ENCODE measurements at places on chromosomes 7 and 10.

DNA sequence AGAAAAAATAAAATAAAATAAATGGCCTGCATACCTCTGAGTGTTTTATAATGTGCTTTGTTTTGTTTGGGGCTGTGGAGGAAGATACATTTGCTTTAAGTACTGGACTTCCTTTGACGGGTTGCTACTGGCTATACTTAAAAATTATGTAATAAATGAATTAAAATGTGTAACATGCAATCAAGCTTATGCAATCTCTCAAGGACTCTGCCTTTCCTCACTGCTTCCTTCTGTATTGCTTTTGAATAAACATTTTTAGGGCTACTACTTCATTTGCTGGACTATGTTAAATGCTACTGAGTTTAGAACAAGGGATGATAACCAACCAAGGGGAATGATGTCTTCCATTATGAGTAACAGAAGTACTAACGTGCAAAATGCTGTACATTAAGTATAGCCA is 91.6 kb downstream of the ETV1 start:
- DNase-seq, result no peak
- H3K27ac ChIP-seq, result no peak overlapping the region
- H3K4me1 ChIP-seq, result no peaks in the 10 kb centered on the region
- H3K27me3 ChIP-seq, result no peaks in the 10 kb centered on the region
- H3K4me3 ChIP-seq, result no peak overlapping the region

DNA sequence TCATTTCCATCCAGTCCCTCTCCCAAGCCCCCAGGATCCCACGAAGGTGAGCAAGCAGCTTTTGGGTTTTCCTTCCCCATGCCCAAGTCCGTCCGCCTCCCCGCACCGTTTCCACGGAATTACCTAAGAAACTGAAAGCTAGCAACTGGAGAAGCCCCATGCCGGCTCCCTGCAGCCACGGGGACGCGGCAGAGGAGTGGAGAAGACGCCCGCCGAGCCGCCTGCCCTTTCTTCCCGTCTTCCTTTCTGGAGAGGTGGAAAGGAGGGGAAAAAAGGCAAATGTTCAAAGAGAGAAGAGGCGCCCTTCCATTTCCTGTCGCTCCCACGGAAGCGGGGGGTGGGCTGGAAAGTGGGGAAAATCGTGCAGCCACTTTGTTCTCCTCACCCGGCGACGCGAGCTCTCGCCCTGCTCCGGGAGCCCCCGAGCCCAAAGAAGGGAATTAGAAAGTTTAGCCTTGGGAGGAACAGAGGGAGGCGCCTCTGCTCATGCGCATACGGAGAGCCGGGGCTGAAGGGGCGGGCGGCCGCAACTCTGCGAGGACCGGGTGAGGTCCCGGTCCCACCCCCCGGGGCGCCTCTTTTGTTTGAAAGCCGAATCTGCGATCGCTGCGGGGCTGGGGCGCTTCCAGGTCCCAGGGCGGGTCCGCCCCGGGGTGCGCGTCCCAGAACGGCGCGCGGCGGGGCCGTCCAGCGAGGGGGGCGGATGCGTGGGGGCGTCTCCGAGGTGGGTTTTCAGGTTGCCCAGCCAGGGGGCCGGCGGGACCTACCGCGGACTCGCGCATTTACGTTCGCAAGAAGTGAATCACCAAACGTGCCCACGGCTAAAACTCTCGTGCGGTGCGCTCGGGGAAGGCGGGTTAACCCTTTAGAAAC is at the start of gene LAMB1:
Gene LAMB1 (minus strand): TSS at position 436 of the 873 bp plus-strand sequence. CDS start 276 bp downstream, at position 160.
- peak within 1 kb of the TSS; percentile 79 for H3K27ac ChIP-seq
- no peaks in the 10 kb centered on the region for H3K4me1 ChIP-seq
- no peaks in the 10 kb centered on the region for H3K27me3 ChIP-seq
- peaks cover 2% of the 10 kb centered on the region for H3K36me3 ChIP-seq
- peak; percentile 78 for DNase-seq
- peak within 1 kb of the TSS; percentile 71 for H3K4me3 ChIP-seq

DNA sequence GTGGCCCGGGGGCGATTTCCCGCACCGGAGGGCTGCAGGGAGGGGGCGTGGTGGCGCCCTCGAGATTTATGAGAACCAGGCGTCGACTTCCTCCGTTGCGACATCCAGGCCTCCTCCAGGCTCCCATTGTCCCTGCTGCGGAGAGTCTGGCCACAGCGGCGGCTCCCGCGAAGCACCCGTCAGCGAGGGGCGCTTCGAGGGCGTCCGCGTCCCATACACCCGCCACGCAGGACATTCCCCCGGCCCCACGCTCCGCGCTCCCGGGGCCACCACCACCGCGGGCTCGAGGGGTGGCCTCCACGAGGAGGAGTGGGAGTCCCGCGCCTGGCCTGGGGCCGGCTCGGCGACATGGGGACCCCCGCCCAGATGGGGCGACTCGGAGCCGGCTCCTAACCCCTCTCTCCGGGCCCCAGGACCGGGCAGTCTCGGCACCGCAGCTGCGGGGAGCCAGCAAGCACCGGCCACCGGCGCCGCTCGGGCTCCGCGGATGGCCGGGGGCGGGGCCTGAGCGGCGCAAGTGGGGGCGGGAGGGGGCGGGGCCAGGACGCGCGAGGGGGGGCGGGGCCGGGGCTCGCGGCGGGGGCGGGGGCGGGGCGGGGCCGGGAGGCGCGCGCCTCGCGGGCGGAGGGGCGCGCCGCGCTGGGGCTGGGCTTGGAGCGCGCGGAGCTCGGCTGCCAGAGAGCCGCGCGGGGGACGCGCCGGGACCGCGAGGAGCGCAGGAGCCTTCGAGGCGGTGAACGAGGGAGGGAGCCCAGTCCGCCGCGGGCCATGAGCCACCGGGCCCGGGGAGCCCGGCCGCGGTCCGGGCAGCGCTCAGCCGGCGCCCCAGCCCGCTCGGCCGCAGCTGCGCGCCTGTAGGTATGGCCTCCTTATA is at the start of gene SH2B2:
Gene SH2B2 (plus strand): TSS at position 632 of the 874 bp plus-strand sequence. CDS start 13,683 bp downstream, outside the sequence.
- H3K4me3 ChIP-seq, result peak within 1 kb of the TSS; percentile 79
- peak within 1 kb of the TSS; percentile 83 for H3K27ac ChIP-seq

DNA sequence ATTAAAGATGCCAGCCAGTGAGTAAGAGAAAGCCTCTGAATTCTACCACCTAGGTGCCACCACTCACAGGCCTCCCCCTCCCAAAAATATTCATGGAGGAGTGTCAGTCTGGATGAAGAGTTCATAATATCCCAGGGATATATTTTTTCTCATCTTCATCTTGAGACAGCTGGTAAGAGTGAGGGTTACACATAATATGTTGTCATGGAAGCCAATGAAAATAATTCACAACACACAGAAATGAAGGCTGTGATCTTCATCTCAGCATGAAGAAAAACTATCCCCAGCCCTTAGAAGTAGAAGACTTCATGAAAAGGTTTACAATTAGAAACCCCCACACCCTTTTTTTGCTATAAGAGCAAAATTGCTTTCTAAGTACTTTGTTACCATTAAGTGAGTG is 175.6 kb downstream of the DNAH11 start:
- H3K27me3 ChIP-seq, result no peaks in the 10 kb centered on the region
- H3K36me3 ChIP-seq, result no peaks in the 10 kb centered on the region
- no peak overlapping the region for H3K4me3 ChIP-seq
- no peaks in the 10 kb centered on the region for H3K4me1 ChIP-seq
- no peak overlapping the region for H3K27ac ChIP-seq

GRCh38 chr7:129835569-129835968 is 117.2 kb downstream of the UBE2H start:
- H3K4me3 ChIP-seq, result no peak overlapping the region
- H3K4me1 ChIP-seq, result peaks cover 26% of the 10 kb centered on the region
- H3K27ac ChIP-seq, result peak overlapping the region; percentile 59
- no peaks in the 10 kb centered on the region for H3K27me3 ChIP-seq
- peaks cover 36% of the 10 kb centered on the region for H3K36me3 ChIP-seq
- no peak for DNase-seq

DNA sequence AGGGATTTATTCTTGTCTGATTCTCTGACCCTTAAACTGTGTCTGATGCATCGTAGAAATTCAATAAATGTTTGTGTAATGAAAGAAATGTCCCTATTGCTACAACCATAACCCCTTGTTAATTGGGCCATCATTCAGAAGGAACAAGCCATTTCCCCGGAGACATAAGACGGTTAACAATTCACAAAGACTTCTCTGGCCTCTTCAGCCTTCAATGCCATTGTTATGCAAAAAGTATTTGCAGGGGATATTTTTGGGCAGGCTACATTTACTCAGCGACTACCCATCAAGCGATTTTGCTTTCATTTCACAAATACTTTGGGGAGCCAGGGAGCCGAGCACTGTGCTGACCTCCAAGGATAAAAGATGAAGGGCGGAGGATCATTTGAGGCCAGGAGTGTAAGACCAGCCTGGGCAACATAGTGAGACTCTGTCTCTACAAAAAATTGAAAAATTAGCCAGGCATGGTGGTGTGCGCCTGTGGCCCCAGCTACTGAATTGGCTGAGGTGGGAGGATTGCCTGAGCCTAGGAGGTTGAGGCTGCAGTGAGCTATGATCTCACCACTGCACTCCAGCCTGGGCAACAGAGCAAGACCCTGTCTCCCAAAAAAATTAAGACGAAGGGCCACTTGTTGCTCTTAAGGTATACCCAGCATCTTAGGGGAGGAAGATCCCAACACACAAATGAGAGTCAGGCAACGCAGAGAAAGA is 20.0 kb upstream of the SDK1 start:
- H3K27me3 ChIP-seq, result no peaks in the 10 kb centered on the region
- no peak overlapping the region for H3K27ac ChIP-seq
- no peak overlapping the region for H3K4me3 ChIP-seq
- H3K36me3 ChIP-seq, result no peaks in the 10 kb centered on the region
